Naive B cell (primary cell): ENCODE measurements at places on chromosomes 5 and 9. TPM values are rescaled to one million over a fixed set of nuclear protein-coding genes. Genes with fewer than 3 reads are reported as not detected.

Gene SNCB
- polyA plus RNA-seq, result 1.0 TPM

Gene NME5
- polyA plus RNA-seq, result not detected

- H3K27me3 ChIP-seq, result no peaks in the 10 kb centered on the region
- no peak for DNase-seq
- H3K4me3 ChIP-seq, result no peak overlapping the region
- peaks cover 5% of the 10 kb centered on the region for H3K36me3 ChIP-seq
Measured at GRCh38 chr5:78605611-78606010, 43.0 kb downstream of the LHFPL2 start.

DNA sequence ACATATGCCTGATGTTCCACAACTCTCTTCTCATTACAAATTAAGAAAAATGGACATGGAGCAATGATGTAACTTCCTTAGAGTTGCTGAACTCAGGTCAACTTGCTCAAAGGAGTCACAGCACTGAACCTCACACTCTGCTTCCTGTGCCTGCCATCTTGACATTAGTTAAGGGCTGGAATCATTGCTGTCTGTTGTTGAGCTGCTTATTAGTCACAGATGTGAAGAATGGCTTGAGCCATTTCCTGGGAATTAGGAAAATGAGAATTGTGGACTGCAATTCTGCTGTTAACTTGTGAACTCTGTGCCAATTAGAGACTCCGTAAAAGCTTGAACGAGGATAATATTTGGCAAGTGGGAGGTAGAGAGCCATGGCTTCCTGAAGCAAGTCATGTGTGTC lies 212.0 kb downstream of the ADAMTS12 start:
- H3K4me3 ChIP-seq, result no peak overlapping the region
- peaks cover 19% of the 10 kb centered on the region for H3K4me1 ChIP-seq
- H3K36me3 ChIP-seq, result no peaks in the 10 kb centered on the region

- no peaks in the 10 kb centered on the region for H3K27me3 ChIP-seq
- H3K4me1 ChIP-seq, result peaks cover 4% of the 10 kb centered on the region
- no peak for DNase-seq
- no peaks in the 10 kb centered on the region for H3K36me3 ChIP-seq
- H3K4me3 ChIP-seq, result no peak overlapping the region
- no peak overlapping the region for H3K27ac ChIP-seq
Measured at GRCh38 chr9:76374783-76375559, 19.3 kb downstream of the RFK start.

DNA sequence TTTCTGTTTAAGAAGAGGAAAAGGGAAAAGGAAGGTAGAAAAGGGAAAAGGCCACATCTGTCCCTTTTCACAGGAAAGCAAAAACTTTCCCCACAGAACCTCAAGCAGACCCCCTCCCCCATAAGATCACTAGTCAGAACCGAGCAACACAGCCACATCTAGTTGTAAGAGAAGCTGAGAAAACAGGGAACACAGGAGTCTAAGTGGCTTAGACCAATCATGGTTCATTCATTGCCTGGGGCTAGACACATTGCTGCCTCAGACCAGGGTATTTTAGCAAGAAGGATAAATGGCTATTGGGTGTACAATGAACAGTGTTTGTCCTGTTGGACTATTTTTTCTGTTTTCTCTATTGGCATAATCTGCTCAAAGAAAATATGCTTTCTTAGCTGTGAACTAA lies 98.0 kb downstream of the ARL15 start:
- no peaks in the 10 kb centered on the region for H3K27me3 ChIP-seq
- no peak overlapping the region for H3K4me3 ChIP-seq
- peaks cover 32% of the 10 kb centered on the region for H3K4me1 ChIP-seq
- peak overlapping the region; percentile 7 for H3K27ac ChIP-seq
- no peaks in the 10 kb centered on the region for H3K36me3 ChIP-seq

DNA sequence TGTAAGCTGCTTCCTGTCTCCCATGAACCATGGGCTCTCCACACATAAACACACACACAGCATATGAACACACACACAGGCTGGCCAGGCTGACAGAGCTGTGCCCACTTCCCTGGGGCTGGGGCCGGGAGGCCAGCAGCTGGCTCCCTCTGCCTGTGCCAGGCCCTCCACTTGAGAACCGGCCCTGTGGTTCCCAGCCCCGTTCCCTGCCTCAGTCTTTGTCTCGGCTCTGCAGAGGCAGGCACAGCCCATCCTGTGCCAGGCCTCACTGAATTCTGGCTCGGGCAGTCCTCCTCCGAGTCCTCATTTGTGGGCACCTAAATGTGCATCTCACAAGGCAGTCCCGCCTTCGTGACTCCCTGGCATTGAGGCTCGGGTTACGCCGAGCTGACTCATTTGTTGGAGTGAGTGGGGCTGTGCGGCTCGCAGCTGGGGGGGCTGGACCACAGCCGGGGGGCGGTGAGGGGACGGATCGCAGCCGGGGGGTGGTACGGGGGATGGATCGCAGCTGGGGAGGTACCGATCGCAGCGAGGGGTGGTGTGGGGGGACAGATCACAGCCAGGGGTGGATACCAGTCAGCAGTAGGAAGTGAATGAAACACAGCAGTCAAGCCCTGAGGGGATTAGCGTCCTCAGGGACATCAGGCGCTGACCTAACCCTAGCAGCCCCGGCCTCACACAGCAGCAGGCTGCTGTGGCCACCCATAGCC lies 72.3 kb downstream of the PSMB7 start:
- no peaks in the 10 kb centered on the region for H3K36me3 ChIP-seq
- H3K27ac ChIP-seq, result peak overlapping the region; percentile 92
- no peak for DNase-seq
- no peaks in the 10 kb centered on the region for H3K27me3 ChIP-seq

DNA sequence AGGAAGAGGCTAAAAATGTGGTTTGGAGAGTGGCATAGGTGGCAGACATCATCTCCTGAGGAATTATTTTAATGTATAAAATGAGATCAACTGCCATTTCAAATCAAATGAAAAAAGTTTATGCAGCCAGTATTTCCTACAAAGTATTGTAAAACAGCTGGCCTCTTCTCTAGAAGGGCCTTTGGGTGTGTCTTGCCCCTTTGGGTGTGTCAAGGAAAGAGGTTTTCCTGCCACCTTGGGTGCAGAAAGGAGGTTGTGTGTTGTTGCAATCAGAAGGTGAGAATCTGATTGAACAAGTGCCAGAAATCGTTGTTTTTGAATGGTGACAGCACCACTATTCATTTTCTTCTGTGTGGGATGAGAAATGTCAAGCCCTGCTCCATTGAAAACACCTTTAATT lies 127.4 kb downstream of the RMI1 start:
- no peak for DNase-seq
- H3K36me3 ChIP-seq, result no peaks in the 10 kb centered on the region
- H3K27ac ChIP-seq, result no peak overlapping the region
- no peaks in the 10 kb centered on the region for H3K4me1 ChIP-seq
- peaks cover 60% of the 10 kb centered on the region for H3K27me3 ChIP-seq

GRCh38 chr5:93929131-93929530 lies 187.7 kb upstream of the POU5F2 start:
- no peaks in the 10 kb centered on the region for H3K4me1 ChIP-seq
- peak overlapping the region; percentile 9 for H3K27ac ChIP-seq
- DNase-seq, result no peak
- H3K4me3 ChIP-seq, result no peak overlapping the region
- H3K36me3 ChIP-seq, result no peaks in the 10 kb centered on the region
- no peaks in the 10 kb centered on the region for H3K27me3 ChIP-seq

DNA sequence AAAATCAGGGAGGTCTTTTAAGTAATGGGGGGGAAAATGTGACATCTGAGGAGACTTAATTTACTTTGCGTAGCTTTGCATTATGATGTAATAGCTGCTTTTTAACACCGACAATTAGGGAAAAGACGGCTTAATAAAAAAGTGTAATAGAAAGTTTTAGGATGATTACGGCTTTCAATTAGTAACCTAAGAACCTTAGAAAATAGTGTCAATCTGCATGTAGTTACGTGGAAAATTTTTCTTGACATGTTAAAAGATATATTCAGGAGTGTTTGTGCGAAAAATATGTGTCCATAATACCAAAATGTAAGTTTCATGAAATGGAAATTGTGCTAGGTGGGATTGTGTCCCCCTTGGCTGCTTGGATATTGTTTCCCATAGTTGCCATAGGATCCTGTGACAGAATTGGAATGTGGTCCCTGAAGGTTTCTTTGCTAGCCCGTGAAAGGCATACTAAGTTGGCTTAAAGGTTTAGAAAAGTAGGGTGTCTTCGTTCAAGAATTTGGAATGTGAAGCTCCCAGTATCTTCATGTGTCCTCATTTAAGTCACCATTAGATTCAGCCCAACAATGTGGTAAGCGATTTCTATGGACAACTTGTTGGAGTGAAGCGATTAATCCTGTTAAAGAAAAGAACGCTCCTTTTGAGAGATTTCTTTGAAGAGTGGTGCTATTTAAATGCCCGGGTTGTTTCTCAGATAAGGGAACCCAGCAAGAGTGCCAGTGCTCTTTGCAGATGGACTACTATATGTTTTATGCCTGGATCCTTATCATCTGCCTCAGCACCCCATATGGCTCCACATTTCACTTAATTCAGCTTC lies 2.0 kb downstream of the RGMB start:
- no peak overlapping the region for H3K27ac ChIP-seq
- H3K27me3 ChIP-seq, result peaks cover 12% of the 10 kb centered on the region
- peaks cover 59% of the 10 kb centered on the region for H3K4me1 ChIP-seq
- DNase-seq, result no peak
- H3K36me3 ChIP-seq, result peaks cover 6% of the 10 kb centered on the region

DNA sequence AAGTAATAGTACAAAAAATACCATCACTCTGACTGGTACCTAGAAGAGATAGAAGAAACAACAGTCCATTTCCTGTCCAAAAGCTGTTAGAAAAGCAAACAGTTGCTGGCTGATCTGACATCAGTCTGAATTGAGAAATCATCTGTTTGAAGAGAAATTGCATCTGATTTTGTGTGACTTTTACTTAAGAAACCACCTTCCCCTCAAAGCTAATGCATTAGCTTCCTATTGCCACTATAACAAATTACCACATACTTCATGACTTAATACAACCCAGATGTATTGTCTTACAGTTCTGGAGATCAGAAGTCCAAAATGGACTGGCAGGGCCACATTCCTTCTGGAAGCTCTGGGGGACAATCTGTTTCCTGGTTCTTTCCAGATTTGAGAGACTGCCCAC lies 385.9 kb upstream of the TLE4 start:
- DNase-seq, result no peak
- peaks cover 6% of the 10 kb centered on the region for H3K27me3 ChIP-seq
- no peaks in the 10 kb centered on the region for H3K4me1 ChIP-seq
- H3K4me3 ChIP-seq, result no peak overlapping the region
- H3K36me3 ChIP-seq, result no peaks in the 10 kb centered on the region
- H3K27ac ChIP-seq, result no peak overlapping the region

DNA sequence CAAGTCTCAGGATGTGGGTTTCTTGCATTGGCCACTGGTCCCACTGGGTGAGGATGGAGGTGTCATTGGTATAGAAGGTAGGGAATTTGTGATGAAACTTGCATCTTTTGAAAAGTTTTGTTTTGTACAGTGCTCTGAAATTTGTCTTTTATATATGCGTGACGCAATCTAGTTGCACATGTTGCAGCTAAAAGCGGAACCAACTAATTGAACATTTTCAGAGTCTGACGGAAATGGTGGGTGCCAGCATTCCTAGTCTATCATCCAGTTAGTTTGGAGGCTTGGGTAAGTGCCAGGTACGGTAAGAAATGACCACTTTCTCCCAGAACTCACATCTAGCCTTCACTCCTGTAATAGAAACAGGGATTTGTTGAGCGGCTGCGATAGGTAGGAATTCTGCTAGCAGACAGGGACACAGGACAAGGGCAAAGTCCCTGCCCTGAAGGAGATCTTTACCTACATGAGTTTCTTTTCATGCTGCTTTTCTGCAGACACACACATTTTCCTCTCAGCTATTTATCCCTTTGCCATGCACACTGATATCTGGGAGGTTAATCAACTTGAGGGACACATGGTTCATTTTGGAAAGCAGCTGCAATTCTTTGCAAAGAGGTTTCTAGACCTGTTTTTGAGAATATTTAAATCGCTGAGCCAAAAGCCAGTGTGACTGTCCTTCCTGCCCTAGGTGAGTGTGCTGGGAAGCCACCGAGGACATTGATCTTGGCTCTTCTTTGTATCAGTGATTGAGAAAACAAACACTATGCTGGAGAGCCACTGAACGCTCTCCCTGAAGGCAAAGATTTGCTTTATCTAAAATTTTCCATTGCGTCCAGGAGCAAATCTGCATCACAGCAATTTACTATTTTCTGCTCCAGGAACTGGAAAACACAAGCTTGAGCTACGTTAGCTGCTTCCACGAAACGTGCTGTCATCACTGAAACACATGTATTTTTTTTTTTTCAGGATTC lies 89.7 kb downstream of the DAP start:
- no peaks in the 10 kb centered on the region for H3K4me1 ChIP-seq
- peaks cover 3% of the 10 kb centered on the region for H3K27me3 ChIP-seq

GRCh38 chr9:78812665-78813064 lies 515.7 kb downstream of the PSAT1 start:
- H3K36me3 ChIP-seq, result no peaks in the 10 kb centered on the region
- H3K27me3 ChIP-seq, result peaks cover 5% of the 10 kb centered on the region
- no peak overlapping the region for H3K27ac ChIP-seq
- DNase-seq, result no peak
- H3K4me3 ChIP-seq, result no peak overlapping the region

DNA sequence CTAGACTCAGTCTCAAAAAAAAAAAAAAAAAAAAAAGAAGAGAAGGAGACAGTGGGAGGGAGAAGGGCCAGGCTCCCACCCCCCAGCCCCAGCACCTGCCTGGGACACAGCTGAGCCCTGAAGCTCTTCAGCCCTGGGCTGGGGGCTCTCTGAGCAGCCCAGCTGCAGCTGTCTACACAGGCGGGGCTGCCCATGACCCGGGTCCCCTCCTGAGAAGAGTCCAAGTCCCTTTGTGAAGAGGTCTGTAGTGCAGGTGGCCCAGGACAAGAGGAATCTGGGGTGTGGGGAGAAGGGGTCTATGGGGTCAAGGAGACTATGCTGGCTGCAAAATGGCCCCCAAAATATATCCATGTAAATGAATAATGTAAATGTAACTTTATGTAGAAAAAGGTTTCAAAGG lies 6.7 kb upstream of the LCN2 start:
- H3K27ac ChIP-seq, result no peak overlapping the region
- no peaks in the 10 kb centered on the region for H3K4me1 ChIP-seq
- DNase-seq, result no peak
- no peaks in the 10 kb centered on the region for H3K27me3 ChIP-seq
- no peak overlapping the region for H3K4me3 ChIP-seq

DNA sequence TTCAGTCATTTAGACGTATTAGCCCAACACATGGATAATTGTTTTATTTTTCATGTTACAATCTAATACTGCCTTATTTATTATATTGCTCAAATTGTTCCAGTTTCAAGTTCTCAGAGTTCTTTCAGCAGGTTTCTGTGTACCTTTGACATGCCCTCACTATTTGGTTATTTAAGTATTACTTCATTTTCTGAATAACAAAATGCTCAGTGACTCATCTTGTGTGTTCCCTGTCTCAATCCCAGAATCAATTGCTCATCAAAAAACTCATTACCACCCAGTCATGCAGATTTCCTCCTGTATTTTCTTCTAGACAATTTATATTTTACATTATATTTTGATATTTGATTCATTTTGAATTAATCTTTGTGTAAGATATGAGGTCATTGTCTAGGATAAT lies 562.6 kb downstream of the ANXA1 start:
- no peaks in the 10 kb centered on the region for H3K27me3 ChIP-seq
- no peaks in the 10 kb centered on the region for H3K4me1 ChIP-seq
- H3K4me3 ChIP-seq, result no peak overlapping the region
- no peaks in the 10 kb centered on the region for H3K36me3 ChIP-seq

- H3K27ac ChIP-seq, result no peak overlapping the region
- H3K4me3 ChIP-seq, result no peak overlapping the region
- DNase-seq, result no peak
- H3K4me1 ChIP-seq, result no peaks in the 10 kb centered on the region
- no peaks in the 10 kb centered on the region for H3K27me3 ChIP-seq
Measured at GRCh38 chr5:16007750-16008415, 171.7 kb downstream of the MARCHF11 start.
